ENCODE measurements at places on chromosomes 7 and 10.
A peak's percentile ranks its signal among the peaks of the same experiment; 100 is the strongest.

- no peak overlapping the region for H3K4me3 ChIP-seq
- H3K4me1 ChIP-seq: peaks cover 41% of the 10 kb centered on the region
- peak overlapping the region; percentile 23 for H3K27ac ChIP-seq
- H3K36me3 ChIP-seq: peaks cover 2% of the 10 kb centered on the region
Measured at GRCh38 chr10:132519382-132520176, 18.0 kb upstream of the INPP5A start.

GRCh38 chr10:88974012-88974411 is 16.6 kb upstream of the FAS start:
- peaks cover 19% of the 10 kb centered on the region for H3K4me1 ChIP-seq
- H3K27me3 ChIP-seq: no peaks in the 10 kb centered on the region
- no peaks in the 10 kb centered on the region for H3K36me3 ChIP-seq
- no peak overlapping the region for H3K4me3 ChIP-seq
- no peak overlapping the region for H3K27ac ChIP-seq

- no peak overlapping the region for H3K27ac ChIP-seq
- no peak overlapping the region for H3K4me3 ChIP-seq
- H3K27me3 ChIP-seq: no peaks in the 10 kb centered on the region
- no peaks in the 10 kb centered on the region for H3K36me3 ChIP-seq
Measured at GRCh38 chr7:12889391-12889790, 202.0 kb downstream of the ARL4A start.

GRCh38 chr7:70756789-70757188 is 375.2 kb upstream of the GALNT17 start:
- peaks cover 7% of the 10 kb centered on the region for H3K36me3 ChIP-seq
- no peak for DNase-seq
- H3K27ac ChIP-seq: no peak overlapping the region
- H3K4me1 ChIP-seq: peaks cover 7% of the 10 kb centered on the region
- H3K27me3 ChIP-seq: no peaks in the 10 kb centered on the region
- H3K4me3 ChIP-seq: no peak overlapping the region

DNA sequence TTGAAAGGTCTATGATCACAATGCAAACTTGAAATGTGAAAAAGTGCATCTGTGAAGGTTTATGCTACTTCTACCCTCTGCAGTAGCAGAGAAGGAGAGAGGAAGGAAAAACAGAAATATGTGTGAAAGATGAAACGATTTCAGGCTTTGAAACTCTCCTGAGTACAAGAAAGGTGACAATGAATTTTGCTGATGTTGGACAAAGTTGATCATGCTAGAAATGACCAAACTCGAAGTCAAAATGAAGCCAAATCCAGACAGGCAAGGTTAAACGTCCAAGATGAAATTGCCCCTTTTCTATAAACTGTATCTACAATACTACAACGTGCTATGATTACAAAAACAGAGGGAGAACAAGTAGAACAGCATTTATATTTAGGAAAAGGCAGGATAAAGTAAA is 67.0 kb upstream of the C7orf33 start:
- no peaks in the 10 kb centered on the region for H3K4me1 ChIP-seq
- no peak overlapping the region for H3K4me3 ChIP-seq
- no peak overlapping the region for H3K27ac ChIP-seq
- DNase-seq: no peak

- H3K4me1 ChIP-seq: peaks cover 44% of the 10 kb centered on the region
- H3K27me3 ChIP-seq: no peaks in the 10 kb centered on the region
- no peaks in the 10 kb centered on the region for H3K36me3 ChIP-seq
- no peak for DNase-seq
- H3K4me3 ChIP-seq: no peak overlapping the region
- H3K27ac ChIP-seq: no peak overlapping the region
Measured at GRCh38 chr7:70738151-70738885, 393.6 kb upstream of the GALNT17 start.

DNA sequence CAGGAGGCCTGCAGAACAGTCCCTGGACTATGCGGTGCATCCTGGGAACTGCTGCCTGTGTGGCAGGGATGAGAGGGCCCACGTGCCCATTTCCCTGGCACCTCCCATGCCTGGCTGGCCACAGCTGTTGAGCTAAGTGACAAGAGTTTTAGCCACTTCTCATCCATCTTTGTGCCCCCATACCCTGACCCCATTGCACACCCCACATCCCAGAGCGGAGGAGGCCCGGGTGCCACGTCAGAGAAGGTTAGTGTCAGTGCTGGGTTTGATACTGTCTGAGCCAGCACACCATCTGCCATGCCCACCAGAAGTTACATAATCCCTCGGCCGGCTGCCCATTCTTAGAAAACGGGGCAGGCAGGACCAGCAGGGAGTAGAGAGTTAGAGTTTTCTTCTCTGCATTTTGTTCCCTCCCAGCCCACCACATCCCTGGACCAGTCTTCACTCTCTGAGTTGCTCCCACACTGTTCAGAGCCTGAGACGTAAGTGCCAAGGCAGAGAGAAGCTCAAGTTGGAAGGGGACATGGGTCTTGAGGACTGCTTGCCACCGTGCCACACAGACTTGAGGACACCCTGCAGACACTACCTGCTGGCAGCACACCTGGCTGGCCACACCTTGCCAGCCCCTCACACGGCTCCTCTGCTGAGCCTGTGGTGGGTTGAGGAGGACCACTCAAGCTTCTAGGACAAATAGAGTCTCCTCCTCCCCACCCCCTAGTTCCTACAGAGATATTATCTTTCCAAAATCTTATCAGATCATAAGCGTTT is 13.1 kb downstream of the UNC5B start:
- H3K4me3 ChIP-seq: no peak overlapping the region
- H3K27ac ChIP-seq: no peak overlapping the region
- no peaks in the 10 kb centered on the region for H3K4me1 ChIP-seq
- H3K27me3 ChIP-seq: no peaks in the 10 kb centered on the region
- no peak for DNase-seq

GRCh38 chr7:111026343-111026742 is 64.6 kb upstream of the LRRN3 start:
- H3K36me3 ChIP-seq: no peaks in the 10 kb centered on the region
- no peaks in the 10 kb centered on the region for H3K27me3 ChIP-seq
- peaks cover 16% of the 10 kb centered on the region for H3K4me1 ChIP-seq
- no peak overlapping the region for H3K27ac ChIP-seq
- H3K4me3 ChIP-seq: no peak overlapping the region

DNA sequence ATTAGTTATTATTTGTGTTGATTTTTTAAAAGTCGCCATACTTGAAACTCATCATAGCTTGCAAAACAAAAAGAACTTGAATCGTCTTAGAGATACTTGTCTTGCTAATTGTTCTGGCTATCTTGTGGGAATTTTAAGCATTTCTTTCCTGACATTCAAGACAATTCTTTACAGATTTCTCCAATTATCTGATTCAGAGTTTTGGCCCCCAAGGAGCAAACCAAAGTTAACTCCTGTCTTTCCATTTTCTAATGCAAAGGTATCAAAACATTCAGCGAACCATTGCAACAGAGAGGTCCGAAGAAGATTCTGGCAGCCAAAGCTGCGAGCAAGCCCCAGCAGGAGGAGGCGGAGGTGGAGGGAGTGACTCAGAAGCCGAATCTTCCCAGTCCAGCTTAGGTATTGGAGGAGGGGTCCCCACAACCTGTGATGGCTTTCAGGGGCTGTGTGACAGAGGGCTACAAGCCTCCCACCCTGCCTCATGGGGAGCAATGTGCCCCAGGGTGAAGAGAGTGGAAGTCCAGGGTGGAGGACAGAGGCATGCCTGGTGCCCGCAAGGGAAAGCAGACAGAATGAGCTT is 119.4 kb upstream of the STK17A start:
- no peak for DNase-seq
- no peaks in the 10 kb centered on the region for H3K4me1 ChIP-seq
- peaks cover 42% of the 10 kb centered on the region for H3K27me3 ChIP-seq
- H3K36me3 ChIP-seq: no peaks in the 10 kb centered on the region
- H3K4me3 ChIP-seq: no peak overlapping the region
- no peak overlapping the region for H3K27ac ChIP-seq

- H3K4me1 ChIP-seq: no peaks in the 10 kb centered on the region
- no peak overlapping the region for H3K27ac ChIP-seq
- H3K4me3 ChIP-seq: no peak overlapping the region
- no peaks in the 10 kb centered on the region for H3K36me3 ChIP-seq
- DNase-seq: no peak
Measured at GRCh38 chr10:88346144-88346977, 236.8 kb downstream of the RNLS start.

GRCh38 chr7:122850528-122850927 is 35.7 kb downstream of the CADPS2 start:
- no peaks in the 10 kb centered on the region for H3K36me3 ChIP-seq
- no peak overlapping the region for H3K4me3 ChIP-seq
- H3K27me3 ChIP-seq: no peaks in the 10 kb centered on the region
- no peaks in the 10 kb centered on the region for H3K4me1 ChIP-seq
- DNase-seq: no peak
- no peak overlapping the region for H3K27ac ChIP-seq
